NT2/D1 (cell line): ENCODE measurements at places on chromosomes 4 and X.
A peak's percentile ranks its signal among the peaks of the same experiment; 100 is the strongest.

DNA sequence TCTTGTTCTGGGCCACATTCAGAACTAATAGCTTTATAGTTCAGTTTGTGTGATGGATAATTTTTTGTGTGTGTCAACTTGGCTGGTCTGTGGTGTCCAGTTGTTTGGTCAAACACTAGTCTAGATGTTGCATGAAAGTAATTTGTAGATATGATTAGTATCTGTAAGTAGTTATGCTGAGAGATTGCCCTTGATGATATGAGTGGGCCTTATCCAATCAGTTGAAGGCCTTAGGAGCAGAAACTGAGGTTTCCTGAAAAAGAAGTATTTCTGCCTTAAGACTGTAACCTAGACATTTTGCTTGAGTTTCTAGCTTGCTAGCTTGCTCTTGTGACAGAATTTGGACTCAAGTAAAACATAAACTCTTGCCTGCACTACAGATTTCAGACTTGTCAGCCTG, 30.4 kb downstream of the STIM2 start:
- no peak for DNase-seq

DNA sequence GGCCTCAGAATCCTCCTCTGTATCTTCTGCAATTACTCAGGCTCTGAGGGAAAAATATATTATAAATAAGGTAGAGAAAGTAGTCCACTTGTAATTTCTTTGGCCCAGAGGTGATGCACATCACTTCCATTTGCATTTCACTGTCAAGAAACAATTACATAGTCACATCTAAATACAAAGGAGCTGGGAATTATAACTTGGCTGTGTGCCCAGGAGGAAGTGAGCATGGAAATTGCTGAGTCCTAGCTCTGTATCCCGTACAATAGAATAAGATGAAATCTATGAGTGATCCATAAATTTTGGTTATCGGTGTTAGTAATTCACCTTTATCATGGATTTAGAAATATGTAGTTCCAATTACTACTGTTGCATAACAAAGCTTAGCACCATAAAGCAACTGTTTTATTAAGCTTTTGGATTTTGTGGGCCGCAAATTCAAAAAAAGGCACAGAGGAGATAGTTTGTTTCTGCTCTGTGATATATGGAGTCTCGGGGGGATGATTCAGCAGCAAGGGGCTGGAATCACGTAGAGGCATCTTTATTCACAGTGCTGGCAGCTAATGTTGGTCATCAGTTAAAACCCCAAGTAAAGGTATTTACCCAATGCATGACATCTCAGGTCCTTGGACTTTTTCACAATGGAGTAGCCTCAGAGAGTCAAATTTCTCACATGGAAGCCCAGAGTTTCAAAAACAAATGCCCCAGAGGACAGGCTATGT, 241.4 kb upstream of the GALNT7 start:
- DNase-seq, result no peak

DNA sequence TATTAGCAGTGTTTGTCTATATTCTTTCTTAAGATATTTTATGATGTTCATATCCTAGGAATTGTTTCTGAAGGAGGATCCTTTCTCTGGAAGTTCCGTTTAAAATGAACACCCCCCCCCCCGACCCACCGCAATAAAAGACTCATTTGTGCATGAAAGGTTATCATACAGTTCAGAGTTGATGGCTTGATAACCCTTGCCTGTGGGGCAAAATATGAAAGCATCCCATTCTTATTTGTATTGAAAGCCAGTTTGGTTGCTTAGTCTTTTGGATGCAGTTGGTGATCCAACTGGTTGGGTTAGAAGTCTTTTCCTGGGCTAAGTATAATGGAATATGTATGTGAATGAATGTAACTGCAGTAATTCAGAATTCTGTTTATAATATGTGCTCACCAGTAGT, 8.3 kb downstream of the INTS6L start:
- DNase-seq, result no peak

GRCh38 chrX:146160443-146161203, 343.0 kb downstream of the SLITRK2 start:
- no peak for DNase-seq

DNA sequence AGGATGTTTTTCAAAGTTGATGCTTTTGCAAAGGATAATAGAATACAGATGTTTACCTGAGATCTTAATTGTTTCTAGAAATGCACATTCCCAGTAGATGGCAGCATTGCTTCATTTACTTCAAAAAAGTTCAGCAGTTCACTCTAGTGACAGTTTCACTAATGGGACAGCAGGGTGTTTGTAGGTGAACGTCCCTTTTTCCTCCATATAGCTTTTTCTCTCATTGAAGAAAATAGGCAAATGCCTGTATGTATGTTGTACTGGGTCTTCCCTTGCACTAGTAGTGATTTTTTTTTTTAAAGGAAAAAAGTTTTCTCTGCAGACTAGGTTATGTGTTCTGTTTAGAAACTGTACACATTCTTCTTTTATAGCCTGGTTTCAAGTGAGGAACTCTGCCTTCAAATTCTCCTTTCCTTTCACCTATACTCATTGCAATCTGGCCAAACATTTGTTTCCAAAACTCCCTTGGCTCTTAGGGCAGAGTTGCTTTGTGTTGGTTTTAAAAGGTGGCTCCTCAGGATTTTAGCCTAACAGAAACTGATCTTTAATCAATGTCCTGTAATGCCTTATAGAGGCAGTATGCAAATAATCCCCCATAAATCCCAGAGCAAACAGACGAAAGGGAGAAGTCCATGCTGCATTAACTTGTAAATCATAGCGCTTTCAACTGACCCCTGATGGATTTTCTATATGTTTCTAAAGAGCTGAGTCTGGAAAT, 86.3 kb downstream of the EGF start:
- DNase-seq, result peak; percentile 33

- no peak for DNase-seq
These were observed 135.1 kb downstream of the ARHGAP6 start for GRCh38 chrX:11530621-11531020.

DNA sequence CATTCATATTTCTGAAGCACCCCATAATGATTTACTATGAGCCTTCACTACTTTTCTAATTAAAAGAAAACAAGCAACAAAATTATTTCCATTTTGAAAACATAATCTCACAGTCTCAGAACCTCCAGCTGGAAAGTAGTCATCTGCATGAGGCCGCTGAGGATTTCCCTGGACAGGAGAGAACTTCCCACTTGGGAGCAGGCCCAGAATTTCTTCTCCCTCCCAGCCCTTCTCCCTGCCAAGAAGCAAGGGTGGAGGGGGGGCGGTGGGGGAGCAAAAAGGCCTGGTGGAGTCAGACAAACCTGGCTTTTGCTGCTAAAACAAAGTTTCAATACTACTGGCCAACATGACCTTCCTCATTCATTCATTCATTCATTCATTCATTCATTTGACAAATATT, 167.3 kb downstream of the PJA1 start:
- DNase-seq, result no peak

DNA sequence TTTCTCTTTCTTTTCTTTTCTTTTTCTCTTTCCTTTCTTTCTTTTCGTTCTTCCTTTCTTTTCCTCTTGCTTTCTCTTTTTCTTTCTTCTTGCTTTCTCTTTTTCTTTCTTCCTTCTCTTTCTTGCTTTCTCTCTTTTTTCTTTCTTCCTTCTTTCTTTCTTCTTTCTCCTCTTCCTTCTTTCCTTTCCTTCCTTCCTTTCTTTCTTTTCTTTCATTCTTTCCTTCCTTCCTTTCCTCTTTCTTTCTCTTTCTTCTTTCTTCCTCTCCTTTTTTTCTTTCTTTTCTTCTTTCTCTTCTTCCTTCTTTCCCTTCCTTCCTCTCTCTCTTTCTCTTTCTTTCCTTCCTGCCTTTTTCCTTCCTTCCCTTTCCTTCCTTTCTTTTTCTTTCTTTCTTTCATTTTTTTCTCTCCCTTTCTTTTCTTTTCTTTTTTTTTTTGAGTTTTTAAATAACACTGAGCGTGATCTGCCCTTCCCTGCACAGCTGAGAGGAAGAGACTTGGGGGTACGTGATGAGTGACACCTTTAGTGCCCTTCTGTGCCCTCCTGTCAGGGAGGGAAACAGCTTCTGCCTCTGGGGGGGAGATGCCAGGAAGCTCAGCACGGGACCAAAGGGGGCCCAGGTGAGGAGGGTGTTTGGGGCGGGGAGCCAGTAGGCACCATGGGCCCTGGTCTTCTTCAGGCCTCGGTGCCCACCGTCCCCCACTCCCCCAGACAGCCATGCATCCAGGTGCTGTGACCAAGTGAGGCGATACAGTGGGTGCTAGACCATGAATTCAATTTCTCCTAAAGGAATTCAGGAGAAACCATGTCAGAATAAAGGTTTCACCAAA, 36.6 kb upstream of the CDKN2AIP start:
- no peak for DNase-seq

- DNase-seq, result no peak
These were observed 28.3 kb downstream of the ENOPH1 start for GRCh38 chr4:82458729-82459128.

DNA sequence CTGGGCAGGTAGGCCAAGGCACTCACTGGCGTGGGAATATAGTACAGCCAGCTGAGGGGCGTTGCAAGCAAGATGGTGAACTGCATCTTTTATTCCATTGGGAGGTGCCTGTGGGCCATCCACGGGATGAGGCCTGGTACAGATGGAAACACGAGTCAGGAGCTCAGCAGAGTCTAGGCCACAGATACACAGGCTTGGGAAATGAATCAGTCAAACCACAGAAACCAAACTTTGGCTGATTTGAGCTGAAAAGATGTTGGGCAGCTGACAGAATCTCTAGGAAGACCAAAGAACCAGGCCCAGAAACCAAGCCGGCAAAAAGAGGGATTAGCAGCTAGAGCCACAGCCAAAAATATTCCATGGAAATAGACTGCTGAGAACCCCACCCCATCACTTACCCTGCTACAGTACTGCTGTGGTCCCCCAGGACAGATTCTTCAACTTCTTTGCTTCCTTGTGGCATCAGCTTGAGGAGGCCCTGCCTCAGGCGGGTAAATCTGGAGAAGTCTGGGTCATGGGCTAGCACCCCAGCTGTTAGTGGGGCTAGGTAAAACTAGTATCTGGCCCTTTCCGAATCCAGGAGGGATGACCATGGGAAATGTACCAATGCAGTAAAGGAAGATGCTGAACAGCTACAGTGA, 75.4 kb downstream of the TMEM131L start:
- no peak for DNase-seq

GRCh38 chr4:156538651-156539257, 432.8 kb downstream of the PDGFC start:
- DNase-seq, result no peak

DNA sequence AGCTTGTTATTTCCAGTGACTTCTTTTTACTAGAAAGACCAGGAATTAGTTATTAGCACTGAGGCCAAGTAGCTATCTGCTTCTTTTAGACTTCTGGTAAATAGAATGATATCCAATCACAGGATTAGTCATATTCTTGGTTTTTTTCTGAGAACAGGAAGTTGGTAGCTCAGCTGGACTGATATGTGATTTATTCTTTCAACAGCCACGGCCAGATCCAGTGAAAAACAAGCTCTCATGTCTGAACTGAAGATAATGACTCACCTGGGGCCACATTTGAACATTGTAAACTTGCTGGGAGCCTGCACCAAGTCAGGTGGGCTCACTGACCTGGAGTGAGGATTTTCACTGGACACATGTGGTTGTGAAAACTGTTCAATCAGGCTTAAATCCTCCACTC, 48.6 kb downstream of the PDGFRA start:
- DNase-seq, result no peak

GRCh38 chr4:2831611-2832308, 11.9 kb upstream of the ADD1 start:
- no peak for DNase-seq

DNA sequence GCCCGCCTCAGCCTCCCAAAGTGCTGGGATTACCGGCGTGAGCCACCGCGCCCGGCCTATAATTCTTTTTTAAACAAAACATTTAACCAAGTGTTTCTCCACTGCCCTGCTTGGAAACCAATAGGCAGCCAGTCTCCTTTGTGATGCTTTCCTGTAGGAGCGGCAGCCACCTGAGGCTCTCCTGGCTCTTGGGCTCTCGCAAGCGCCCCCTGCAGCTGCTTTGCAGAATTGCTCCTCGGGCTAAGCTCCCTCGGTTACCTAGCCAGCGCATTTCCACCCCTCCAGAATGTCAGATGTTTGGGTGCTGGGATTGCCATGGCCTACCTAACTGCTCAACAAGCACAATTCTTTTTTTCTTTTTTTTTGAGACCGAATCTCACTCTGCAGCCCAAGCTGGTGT, 7.7 kb downstream of the S100P start:
- DNase-seq, result peak; percentile 77

GRCh38 chr4:99841129-99841528, 24.5 kb downstream of the DAPP1 start:
- DNase-seq, result no peak

GRCh38 chr4:39883646-39884045, 94.1 kb downstream of the PDS5A start:
- DNase-seq, result no peak

DNA sequence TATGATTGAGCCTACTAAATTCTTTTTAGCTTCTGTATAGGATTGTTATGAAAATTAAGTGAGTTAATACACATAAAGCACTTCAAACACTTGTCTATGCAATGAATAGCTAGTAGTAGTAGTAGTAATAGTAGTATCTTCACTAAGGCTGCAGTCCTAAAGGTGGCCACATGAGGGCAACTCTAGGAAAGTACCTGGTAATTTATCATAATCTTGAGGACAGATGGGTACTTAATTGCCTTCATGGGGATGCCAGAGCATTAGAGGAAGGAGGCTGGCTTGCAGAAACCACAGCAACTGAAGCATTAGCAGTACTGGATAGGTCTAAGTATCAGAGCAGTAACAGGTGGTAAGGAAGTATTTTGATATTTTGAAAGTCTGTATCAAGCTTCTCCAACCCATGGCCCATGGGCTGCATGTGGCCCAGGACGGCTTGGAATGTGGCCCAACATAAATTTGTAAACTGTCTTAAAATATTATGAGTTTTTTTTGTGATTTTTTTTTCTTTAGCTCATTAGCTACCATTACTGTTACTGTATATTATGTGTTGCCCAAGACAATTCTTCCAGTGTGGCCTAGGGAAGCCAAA, 17.3 kb downstream of the NIPAL1 start:
- DNase-seq, result no peak

GRCh38 chr4:184893801-184894571, 68.2 kb upstream of the ACSL1 start:
- no peak for DNase-seq

GRCh38 chrX:10619425-10620046, 849 bp downstream of the MID1 start:
- no peak for DNase-seq

- no peak for DNase-seq
These were observed 10.3 kb upstream of the UGT2B11 start for GRCh38 chr4:69224891-69225290.

- no peak for DNase-seq
These were observed 39.3 kb downstream of the ELF2 start for GRCh38 chr4:139137763-139138162.
